ENCODE measurements at places on chromosomes 3 and 15.

DNA sequence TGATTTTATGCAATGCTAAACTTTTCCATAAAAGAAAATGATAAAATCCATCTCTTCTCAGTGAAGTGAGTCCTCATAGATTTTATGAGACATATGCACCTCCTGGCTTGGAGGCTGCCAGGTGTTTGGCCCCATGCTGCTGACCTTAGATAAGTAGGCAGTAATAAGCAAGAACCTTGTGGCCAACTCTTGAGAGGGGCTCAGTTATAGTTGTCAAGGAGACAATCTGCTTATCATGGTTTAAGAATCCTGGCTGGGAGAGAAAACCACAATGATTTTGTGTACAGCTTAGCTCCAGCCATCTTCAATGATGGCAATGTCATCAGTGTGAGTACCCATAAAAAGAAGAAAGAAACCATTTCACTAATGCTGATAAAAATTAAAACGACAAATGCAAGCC lies 252.1 kb downstream of the CPNE4 start:
- DNase-seq: no peak

- DNase-seq: no peak
These were observed 451.9 kb downstream of the FOXP1 start for GRCh38 chr3:71131375-71132314.

DNA sequence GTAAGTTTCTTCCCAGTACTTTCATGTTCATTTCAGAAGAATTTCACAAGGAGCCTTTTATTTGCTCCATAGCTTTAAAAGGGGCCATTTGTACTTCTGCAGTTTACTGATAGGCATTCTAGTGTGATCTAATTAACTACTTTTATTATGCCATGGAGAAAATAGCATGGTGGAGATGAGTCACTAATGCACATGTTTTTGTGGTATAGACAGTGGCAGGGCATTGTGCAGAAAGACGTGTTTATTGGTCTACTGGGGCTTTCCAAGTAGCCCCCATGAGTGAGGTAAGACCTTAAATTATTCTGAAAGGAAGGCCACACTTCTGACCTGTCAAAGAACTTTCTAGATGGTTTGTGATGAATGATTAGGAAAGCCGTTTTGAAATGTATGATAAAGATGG lies 810.0 kb upstream of the NR2F2 start:
- DNase-seq: no peak

GRCh38 chr15:44034933-44035624 lies 160.0 kb downstream of the FRMD5 start:
- DNase-seq: no peak

DNA sequence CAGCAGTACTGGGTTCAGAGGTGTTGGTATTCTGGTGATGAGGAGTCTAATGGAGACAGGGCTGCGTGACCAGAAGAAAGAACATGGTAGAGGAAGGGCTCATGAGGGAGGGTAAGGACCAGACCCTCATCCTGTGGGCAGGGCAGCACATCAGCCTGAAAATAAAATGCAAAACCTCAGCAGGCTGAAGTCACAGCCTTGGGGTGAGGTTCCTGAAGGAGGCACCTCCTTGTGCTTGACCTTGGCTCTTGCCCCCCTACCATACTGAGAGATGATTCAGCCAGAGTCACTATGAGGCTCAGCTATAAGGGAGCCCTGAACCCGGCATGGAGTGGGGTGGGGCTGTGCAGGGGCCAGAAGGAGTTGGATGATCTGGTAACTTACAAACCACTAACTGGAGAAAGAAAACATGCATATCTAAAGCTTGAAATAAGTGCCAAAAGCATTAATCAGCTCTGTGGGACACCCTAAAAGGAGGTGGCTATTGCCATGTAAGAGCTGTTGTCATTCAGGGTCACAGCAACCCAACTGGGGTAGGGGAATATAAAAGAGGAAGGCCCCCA lies 60.2 kb downstream of the CORO2B start:
- no peak for DNase-seq

GRCh38 chr3:175564363-175564762 lies 705.2 kb downstream of the NAALADL2 start:
- DNase-seq: no peak

DNA sequence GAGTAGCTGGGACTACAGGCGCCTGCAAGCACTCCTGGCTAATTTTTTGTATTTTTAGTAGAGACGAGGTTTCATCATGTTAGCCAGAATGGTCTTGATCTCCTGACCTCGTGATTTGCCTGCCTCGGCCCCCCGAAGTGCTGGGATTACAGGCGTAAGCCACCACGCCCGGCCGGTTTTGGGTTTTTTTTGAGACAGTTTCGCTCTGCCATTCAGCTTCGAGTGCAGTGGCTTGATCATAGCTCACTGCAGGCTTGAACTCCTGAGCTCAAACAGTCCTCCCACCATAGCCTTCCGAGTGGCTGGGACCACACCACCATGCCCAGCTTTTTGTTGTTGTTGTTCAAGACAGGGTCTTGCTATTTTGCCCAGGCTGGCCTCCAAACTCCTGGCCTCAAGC lies 16.0 kb upstream of the SCAP start:
- no peak for DNase-seq
